ENCODE measurements at places on chromosomes 6 and 20. TPM values are rescaled to one million over a fixed set of nuclear protein-coding genes. Genes with fewer than 3 reads are reported as not detected.
A peak's percentile ranks its signal among the peaks of the same experiment; 100 is the strongest.

DNA sequence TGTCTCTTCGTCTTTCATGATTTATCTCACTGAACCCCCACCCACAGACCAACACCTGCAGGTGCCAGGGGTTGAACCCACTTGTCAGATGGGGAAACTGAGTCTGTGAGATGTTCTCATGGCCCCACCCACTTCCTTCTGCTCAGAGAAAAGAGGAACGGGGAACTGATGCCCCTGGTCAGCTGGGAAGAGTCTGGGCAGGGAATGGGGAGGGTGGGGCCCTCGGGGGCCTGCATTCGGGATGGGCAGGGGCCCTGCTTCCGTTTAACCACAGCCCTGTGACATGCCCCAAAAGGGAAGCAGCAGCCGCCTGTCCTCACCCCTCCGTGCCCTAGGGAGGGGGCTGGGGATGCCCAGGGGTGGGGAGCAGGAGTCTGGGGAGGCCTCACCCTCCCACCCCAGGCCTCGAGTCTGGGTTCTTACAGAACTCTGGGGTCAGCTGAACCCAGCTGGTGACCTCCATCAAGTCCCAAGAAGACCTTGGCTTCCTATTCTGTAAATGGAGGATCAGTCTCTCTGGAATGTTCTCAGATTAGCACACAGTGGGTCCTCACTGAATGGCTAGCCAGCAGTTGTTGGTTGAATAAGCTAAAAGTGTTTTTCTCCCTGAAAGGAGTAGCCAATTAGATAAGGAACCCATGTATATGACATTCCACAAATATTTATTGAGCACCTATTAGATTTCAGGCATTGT is 81.5 kb downstream of the CEBPB start:
- no peak overlapping the region for H3K27ac ChIP-seq
- H3K4me3 ChIP-seq = no peak overlapping the region
- no peak for DNase-seq
- no peaks in the 10 kb centered on the region for H3K4me1 ChIP-seq
- H3K36me3 ChIP-seq = no peaks in the 10 kb centered on the region

Gene CFB
- total RNA-seq = 28.7 TPM

GRCh38 chr6:164014346-164015087 is 600.0 kb downstream of the QKI start:
- no peak overlapping the region for H3K27ac ChIP-seq
- no peak overlapping the region for H3K4me3 ChIP-seq
- H3K27me3 ChIP-seq = no peaks in the 10 kb centered on the region
- no peaks in the 10 kb centered on the region for H3K4me1 ChIP-seq
- H3K36me3 ChIP-seq = no peaks in the 10 kb centered on the region

- no peak overlapping the region for H3K4me3 ChIP-seq
- H3K36me3 ChIP-seq = no peaks in the 10 kb centered on the region
- no peaks in the 10 kb centered on the region for H3K4me1 ChIP-seq
- DNase-seq = no peak
These were observed 74.4 kb downstream of the PKHD1 start for GRCh38 chr6:52013035-52013434.

DNA sequence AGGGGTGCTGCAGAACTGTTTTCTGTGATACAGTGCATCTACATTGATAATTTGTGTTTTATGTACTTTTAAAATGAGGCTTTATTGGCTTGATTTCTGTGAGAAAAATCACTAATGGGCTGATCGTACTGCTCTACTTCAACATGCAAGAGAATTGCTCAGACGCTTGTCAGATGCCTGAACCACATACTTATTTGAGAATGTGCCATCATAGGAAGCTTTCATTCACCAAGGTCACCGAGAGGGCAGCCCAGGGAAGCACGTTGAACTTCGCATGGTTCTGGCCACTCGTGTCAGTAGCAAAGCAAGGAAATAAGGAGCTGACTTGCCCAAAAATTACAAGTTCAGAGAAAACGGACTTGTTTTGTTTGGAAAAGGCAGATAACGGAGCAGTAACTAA is 168.5 kb upstream of the AKAP12 start:
- H3K4me1 ChIP-seq = peaks cover 9% of the 10 kb centered on the region
- no peak overlapping the region for H3K27ac ChIP-seq
- no peaks in the 10 kb centered on the region for H3K36me3 ChIP-seq
- DNase-seq = no peak

GRCh38 chr20:21832442-21833385 is 127.2 kb downstream of the PAX1 start:
- no peak for DNase-seq

GRCh38 chr6:29537714-29538403 is 21.7 kb downstream of the UBD start:
- no peak overlapping the region for H3K27ac ChIP-seq
- DNase-seq = no peak
- H3K4me3 ChIP-seq = no peak overlapping the region
- no peaks in the 10 kb centered on the region for H3K27me3 ChIP-seq
- no peaks in the 10 kb centered on the region for H3K36me3 ChIP-seq

- H3K4me1 ChIP-seq = no peaks in the 10 kb centered on the region
- no peak for DNase-seq
- no peaks in the 10 kb centered on the region for H3K36me3 ChIP-seq
- no peak overlapping the region for H3K4me3 ChIP-seq
- no peak overlapping the region for H3K27ac ChIP-seq
- no peaks in the 10 kb centered on the region for H3K27me3 ChIP-seq
These were observed 35.6 kb downstream of the DZANK1 start for GRCh38 chr20:18431206-18431605.

Gene RIPOR3
- total RNA-seq = 0.98 TPM

DNA sequence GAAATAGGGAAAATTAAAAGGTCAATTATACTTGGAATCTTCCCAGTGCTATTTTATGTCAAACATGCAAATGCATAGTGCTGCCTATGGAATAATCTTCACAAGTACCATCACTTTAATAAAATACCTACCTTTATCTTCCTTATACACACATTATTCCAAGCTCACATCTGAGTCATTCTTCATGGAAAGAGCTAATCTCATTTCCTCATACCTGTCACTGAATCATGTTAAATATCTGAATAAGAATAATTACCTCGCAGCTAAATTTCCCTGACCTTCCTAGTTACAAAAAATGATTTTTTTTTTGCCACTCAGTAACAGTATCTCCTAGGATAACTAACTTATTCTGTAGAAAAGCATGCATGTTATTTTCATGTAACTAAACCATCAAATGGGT is 661.4 kb upstream of the HS3ST5 start:
- H3K4me3 ChIP-seq = no peak overlapping the region
- DNase-seq = no peak
- H3K27me3 ChIP-seq = no peaks in the 10 kb centered on the region
- no peaks in the 10 kb centered on the region for H3K36me3 ChIP-seq

DNA sequence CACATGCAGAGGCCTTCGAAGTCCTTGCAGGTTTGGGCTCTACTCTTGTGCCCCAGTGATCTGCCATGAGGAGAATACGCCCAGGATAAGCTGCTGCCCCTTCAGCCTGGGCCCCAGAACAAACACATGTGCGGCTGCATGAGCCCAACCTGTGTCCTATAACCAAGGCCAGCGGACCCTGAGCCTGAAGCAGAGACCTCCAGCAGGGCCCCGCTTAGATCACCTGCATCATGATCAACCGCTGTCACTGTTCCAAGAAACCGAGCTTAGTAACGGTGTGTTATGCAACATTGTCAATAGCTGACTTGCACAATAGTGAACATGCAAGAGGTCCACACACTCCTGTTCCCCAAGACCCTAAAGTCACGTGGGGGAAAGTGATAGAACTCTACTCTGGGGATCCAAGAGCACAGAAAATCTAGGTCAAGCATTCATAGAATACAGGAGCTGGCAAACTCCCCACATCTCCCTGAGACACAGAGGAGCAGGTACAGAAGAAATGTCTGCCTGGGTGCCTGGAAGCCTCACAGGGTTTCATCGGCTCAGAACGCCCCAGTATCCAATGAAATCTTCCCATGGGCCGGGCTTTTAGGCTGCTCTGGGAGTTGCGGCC is 136.2 kb downstream of the BMP7 start:
- DNase-seq = no peak
- H3K4me3 ChIP-seq = no peak overlapping the region
- peaks cover 4% of the 10 kb centered on the region for H3K27me3 ChIP-seq
- H3K4me1 ChIP-seq = no peaks in the 10 kb centered on the region

Gene ZMYND8
- total RNA-seq = 25.6 TPM

GRCh38 chr6:106339334-106340029 is 13.9 kb upstream of the ATG5 start:
- DNase-seq = peak; percentile 30
- H3K27ac ChIP-seq = no peak overlapping the region
- H3K27me3 ChIP-seq = no peaks in the 10 kb centered on the region
- peak overlapping the region; percentile 8 for H3K4me3 ChIP-seq
- H3K4me1 ChIP-seq = no peaks in the 10 kb centered on the region
- H3K36me3 ChIP-seq = no peaks in the 10 kb centered on the region

- no peak overlapping the region for H3K27ac ChIP-seq
- no peaks in the 10 kb centered on the region for H3K27me3 ChIP-seq
- H3K4me1 ChIP-seq = no peaks in the 10 kb centered on the region
- no peak for DNase-seq
- H3K4me3 ChIP-seq = no peak overlapping the region
- H3K36me3 ChIP-seq = no peaks in the 10 kb centered on the region
These were observed 261.4 kb upstream of the IRAK1BP1 start for GRCh38 chr6:78605909-78606446.

Gene PKIG
- total RNA-seq = 15.8 TPM

Gene SYCP2
- 2.5 TPM for total RNA-seq

DNA sequence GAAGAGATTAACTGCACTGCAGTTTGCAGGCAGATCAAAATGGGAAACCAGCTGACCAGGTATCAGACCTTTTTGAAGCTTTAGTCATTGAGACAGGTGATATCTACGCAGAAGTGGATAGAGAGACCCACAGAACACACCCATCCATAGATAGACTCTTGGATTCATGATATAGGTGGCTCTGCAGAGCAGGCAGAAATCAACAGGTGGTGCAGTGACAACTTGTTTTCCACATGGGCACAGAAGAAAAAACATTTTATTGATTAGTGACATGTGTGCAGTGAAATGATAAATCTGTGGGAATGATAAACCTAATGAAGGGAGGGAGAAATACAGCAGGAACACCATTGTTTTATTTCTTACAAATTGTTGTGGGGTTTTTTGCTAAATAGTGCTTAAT is 45.2 kb downstream of the NUDT3 start:
- H3K4me3 ChIP-seq = no peak overlapping the region
- no peaks in the 10 kb centered on the region for H3K36me3 ChIP-seq
- no peak for DNase-seq
- H3K27me3 ChIP-seq = no peaks in the 10 kb centered on the region

DNA sequence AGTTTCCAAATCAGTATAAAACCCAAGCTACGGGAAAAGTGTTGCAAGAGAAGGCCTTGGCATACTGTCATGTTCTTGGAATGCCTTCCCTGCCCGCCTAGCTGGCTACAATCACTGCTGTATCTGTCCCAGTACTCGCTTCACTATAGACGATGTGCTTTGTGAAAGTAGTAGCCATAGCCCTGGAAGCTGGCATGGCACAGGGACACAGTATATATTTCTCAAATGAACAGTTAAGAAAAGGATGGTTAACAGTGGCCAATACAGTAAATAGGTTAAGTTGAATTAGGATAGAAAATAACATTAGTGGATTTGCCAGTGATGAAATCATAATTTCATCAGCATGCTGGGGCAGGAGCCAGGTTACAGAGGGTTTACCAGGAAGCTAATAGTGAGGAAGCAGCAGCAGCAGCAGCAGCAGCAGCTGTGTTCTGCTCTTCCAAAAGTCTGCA is 499.3 kb downstream of the CDKAL1 start:
- peak; percentile 26 for DNase-seq
- H3K4me3 ChIP-seq = no peak overlapping the region
- no peaks in the 10 kb centered on the region for H3K36me3 ChIP-seq
- H3K4me1 ChIP-seq = no peaks in the 10 kb centered on the region

DNA sequence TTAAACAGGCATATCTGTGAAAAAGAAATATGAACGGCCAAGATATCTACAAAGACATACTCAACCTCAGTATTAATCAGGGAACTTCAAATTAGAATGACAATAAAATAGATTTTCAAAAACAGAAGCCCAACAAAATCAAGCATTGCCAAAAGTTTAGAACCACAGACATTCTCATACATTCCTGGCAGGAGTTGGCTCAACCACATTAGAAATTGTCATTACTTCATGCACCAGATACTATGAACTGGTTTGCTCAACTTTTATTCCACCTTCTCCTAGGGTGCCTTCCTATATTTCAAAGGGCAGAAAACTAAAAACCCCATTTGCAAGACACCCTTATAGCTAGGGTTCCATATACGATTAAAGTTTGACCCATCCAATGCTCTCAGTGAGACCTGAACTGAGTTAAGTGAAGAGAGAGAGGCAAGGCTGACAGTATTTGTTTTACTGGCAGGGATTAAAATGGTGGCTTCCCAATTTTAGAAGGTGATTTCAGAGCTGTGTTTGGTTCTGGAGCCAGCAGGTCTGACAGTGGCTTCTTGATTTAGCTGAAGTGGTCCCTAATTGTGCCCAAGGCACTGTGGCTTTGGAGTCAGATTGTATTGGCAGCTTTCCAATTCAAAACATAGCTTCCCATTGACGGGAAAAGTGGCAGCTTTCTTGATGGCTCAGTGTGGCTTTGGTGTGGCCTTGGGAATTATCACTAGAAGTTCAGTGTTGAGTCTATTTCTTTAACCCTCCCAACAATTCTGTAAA is 77.1 kb upstream of the CDYL start:
- H3K27me3 ChIP-seq = no peaks in the 10 kb centered on the region
- H3K4me1 ChIP-seq = no peaks in the 10 kb centered on the region

DNA sequence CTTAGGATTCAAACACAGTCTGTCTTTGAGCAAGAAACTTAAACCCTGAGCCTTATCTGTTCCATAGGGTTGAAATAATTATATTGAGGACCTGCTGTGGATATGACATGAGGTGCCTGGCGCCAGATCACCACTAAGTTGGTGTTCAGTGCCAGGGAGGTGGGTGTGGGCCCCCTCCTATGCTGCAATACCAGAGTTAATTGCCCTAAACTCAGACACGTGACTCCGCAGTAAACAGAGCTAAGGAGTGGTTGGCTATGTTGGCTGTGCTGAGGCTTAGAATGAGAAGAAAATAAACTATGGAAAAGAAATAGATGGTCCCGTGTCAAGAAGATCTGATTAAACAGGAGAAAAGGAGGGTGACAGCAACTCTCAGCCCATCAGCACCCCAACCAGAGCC is 419.4 kb upstream of the JARID2 start:
- H3K27me3 ChIP-seq = no peaks in the 10 kb centered on the region
- no peaks in the 10 kb centered on the region for H3K36me3 ChIP-seq
- no peak overlapping the region for H3K4me3 ChIP-seq
- H3K27ac ChIP-seq = no peak overlapping the region
- H3K4me1 ChIP-seq = no peaks in the 10 kb centered on the region

Gene HLA-A
- total RNA-seq = 67.7 TPM

DNA sequence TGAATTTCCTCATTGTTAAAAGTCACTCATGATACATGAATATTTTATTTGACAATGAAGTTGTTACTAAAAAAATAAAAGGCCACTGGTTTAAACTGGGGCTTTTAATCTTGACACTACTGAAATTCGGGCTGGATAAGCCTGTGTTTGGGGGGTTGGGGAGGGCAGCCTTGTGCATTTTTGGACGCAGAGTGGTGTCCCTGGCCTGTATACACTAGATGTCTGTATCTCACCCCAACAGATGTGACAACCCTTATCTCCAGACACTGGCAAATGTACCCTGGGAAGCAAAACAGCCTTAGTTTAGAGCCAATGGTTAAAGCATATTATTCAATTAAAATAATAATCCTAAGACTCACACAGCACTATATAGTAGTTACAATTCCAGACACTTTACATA is 24.8 kb downstream of the MAN1A1 start:
- no peak overlapping the region for H3K4me3 ChIP-seq
- DNase-seq = no peak
- H3K36me3 ChIP-seq = no peaks in the 10 kb centered on the region
- H3K27me3 ChIP-seq = no peaks in the 10 kb centered on the region
- no peak overlapping the region for H3K27ac ChIP-seq
- no peaks in the 10 kb centered on the region for H3K4me1 ChIP-seq
